ENCODE measurements at places on chromosomes 5 and 9.

DNA sequence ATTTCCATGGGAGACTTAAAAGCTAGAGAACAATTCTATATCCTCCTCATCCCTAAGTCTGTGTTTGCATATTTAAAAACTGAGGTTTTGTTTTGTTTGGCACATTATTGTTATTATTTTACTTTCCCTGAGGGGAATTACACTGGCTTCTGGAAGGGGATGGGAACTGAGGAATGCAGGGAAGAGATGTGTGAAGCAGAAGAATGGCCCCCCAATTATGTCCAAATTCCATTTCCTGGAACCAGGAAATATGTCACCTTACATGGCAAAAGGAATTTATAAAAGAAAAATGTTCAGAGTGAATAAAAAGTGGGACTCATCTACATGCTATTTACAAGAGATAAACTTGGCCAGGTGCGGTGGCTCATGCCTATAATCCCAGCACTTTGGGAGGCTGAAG, 129.8 kb downstream of the MARCHF11 start:
- DNase-seq = no peak

DNA sequence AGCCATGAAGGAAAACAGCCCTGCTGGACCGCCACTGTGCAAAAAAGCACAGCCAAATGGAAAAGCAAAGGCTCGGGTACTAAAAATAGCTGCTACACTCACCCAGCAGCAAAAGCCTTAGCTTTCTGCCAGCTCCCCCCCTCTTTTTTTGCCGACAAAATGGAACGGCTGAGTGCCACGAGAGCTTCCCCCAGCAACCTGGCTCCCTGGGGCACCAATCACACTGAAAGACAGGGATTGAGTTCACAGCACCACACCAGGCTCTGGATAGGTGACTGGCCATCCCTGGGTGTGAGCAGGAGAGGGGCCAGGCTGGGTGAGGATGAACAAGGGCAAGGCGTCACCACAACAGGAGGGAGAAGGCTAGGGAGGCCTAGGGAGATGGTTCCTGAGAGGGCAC, 66.7 kb downstream of the SIL1 start:
- DNase-seq = no peak

DNA sequence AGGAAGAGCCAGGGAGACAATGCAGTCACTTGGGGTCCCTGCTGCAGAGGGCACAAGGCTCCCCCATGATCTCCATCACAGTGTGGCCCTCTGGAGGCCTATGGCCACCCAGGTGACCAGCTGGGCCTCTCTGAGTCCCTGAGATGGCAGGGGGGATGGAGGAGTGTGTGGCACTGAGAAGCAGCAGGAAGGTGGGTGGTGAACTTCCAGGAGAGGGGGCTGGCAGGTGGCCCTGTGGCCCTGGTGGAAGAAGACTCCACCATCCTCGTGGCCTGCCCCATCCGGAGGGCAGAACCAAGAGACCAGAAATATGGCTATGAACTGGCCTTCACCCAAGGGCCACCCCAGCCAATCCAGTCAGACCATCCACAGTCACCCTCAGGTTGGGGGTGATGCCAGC, 31.7 kb upstream of the AFAP1L1 start:
- no peak for DNase-seq

- no peak for DNase-seq
These were observed 482.7 kb upstream of the CD180 start for GRCh38 chr5:67679184-67679841.

DNA sequence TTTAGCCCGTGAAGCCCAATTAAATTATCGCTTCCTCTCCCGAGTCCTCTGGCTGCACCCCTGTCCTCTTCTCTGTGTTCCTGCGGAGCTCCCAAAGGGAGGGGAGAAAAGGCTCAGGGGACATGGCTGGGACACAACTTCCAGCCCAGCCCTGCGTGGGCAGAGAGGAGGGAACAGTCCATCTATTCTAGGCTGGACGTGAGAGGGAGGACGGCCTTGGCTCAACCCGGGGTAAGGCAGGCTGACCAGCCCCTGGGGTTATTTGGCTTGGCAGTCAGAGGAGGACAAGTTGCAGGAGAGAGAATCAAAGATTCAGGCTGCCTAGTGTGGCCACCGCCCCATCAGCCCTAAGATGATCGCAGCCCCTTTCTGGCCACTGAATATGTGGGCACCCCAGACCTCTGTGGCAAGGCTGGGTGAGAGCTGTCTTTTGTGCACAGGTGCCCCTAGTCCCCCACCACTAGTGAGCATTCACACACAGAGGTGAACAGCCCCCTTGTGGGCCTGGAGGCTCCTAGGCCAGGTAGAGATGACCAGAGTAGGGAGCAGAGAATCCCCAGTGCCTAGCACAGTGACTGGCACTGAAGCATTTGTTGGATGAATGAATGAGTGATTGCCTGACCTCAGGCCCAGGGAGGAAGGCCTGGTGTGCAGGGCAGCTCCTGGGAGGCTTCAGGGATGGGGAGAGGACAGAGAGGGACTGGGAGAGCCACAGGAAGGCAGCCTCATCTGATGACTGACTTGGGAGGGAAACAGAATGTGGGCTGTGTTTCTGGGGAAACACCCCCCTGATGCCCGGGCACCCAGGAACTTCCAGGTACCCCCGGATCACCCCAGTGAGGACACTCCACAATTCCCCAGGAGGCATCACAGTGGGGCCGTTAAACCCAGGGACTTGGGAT, 133.9 kb downstream of the C9orf50 start:
- no peak for DNase-seq

GRCh38 chr9:79107911-79108676, 463.7 kb upstream of the TLE4 start:
- no peak for DNase-seq

DNA sequence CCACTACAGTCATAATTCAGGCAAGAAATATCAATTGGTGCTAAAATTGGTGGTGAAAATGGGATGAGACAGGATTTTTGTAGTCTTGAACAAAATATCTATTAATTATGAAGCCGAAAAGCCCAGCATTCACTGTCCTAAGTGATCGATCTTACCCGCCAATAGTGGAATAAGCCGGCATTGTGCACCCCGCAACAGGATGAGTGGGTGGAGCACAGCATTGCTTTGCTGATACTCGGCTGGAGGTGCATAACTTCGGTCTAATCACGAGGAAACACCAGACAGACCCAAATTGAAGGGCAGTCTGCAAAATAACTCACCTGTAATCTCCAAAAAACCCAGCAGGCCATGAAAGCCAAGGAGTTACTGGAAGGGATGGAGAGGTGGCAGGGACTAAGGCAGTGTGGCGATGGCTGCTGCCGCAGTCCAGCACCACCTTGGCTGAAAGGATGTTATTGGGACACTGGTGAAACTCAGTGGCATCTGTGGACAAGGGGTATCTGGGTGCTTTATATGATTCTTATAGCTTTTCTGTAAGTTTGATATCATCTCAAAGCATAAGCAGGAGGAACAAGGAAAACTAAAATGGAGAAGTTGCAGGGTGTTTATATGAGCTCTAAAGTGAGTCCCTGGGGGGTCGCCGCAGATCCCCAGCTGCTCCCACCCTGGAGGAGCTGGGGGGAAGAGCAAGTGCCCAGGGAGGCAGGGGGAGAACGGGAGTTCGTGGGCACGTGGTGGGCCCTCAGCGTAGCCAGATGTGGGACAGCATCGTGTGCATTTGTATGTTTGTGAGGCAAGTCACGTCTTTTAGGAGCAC, 45.2 kb downstream of the AHRR start:
- no peak for DNase-seq

GRCh38 chr5:128349044-128349858, 188.8 kb downstream of the FBN2 start:
- DNase-seq = peak; percentile 87

GRCh38 chr5:151464101-151464500, 16.7 kb downstream of the SLC36A1 start:
- no peak for DNase-seq

DNA sequence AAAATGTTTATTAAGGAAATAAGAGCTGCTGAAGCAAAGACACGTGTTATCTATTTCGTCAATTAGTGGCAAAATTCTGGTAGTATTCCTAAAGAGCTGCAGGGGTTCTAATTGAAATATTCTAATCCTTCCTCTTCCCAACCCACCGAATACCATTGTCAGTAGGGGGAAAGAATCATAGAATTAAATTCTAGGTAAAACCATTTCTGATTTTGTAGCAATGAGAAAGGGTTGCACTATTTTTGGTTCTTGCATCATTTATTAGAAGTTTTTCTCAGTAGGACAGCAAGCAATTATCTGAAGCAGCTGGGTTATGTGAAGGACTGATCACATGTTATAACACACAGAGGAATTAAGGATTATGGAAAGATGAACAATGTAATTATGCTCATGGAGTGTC, 80.3 kb upstream of the SEMA6A start:
- no peak for DNase-seq

DNA sequence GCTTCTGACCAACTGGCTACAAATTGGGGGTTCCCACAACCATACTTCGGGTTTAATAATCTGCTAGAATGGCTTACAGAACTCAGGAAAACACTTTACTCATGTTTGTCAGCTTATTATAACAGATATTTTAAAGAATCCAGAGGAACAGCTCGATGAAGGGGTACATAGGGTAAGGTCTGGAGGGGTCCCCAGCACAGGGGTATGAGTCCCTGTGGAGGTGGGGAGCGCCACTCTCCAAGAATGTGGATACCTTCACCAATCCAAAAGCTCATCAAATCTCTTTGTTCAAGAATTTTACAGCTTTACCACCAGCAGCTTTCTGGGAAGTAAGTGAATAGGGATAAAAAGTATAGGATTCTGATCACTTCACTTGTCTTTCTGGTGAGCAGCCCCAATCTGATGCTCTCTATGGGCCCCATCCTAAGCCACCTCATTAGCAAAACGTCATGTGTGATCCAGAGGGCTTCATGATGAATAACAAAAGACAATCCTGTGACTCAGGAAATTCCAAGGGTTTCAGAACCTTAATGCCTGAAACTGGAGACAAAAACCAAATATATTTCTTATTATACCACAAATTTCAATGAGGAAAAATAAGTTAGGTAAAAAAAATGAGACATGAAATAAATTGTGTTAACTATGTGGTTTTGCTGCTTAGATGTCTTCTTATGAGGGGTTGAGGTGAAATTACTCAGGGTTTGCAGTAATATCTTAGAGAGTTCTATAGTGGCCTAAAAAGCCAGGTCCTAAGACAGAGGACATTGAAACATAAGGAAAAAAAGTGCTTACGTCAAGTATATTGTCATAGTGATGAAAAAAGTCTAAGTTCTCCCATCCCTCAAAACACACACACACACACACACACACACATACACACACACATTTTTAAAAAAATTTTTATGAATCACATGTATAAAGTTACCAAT, 290.5 kb downstream of the ANXA1 start:
- no peak for DNase-seq

DNA sequence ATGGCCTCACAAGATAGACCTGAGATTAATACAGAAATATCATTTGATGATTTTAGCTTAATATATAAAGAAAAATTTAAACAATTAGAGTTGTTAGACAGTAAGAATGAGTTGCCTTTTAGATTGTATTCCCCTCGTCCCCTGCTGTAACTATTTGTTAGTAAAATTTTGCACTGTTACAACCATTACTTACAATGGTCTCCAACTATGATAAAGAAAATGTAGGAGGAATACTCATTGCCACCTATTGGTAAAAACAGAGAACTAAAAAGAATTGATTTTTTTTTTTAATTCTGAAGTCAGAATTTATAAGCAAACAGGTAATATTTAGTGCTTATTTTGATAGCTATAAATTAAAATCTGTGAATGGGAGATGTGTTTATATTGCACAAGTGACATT, 937.6 kb downstream of the TLE4 start:
- no peak for DNase-seq

GRCh38 chr5:123855609-123856008, 343.6 kb downstream of the CSNK1G3 start:
- DNase-seq = no peak

DNA sequence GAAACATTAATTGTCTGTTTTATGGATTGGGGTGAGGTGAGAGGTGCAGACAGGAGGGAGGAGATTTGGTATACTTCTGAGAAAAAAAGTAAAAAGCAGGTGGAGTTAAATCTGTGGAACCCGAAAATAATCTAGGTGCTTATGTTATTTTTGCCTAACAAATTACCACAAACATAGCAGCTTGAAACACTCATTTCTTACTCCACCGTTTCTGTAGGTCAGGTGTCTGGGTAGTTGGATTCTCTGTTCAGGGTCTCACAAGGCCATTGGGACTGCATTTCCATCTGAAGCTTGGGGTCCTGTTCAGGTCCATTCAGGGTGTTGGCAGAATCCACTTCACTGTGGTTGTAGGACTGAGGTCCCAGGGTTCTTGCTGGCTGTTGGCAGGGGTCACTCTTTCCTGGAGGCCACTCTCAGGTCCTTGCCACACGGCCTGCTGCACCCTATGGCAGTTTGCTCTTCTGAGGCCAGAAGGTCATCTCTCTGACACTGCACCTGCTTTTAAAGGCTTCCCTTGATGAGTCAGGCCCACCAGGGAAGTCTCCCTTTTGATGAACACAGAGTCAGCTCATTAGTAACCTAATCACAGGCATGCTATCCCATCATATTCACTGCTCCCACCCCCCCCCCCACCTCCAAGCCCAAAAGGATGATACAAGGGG, 82.2 kb downstream of the TRIO start:
- no peak for DNase-seq

- DNase-seq = no peak
These were observed 173.0 kb downstream of the WDR70 start for GRCh38 chr5:37552161-37552560.

- peak; percentile 73 for DNase-seq
These were observed 15.8 kb upstream of the GLIS3 start for GRCh38 chr9:4315582-4316215.

DNA sequence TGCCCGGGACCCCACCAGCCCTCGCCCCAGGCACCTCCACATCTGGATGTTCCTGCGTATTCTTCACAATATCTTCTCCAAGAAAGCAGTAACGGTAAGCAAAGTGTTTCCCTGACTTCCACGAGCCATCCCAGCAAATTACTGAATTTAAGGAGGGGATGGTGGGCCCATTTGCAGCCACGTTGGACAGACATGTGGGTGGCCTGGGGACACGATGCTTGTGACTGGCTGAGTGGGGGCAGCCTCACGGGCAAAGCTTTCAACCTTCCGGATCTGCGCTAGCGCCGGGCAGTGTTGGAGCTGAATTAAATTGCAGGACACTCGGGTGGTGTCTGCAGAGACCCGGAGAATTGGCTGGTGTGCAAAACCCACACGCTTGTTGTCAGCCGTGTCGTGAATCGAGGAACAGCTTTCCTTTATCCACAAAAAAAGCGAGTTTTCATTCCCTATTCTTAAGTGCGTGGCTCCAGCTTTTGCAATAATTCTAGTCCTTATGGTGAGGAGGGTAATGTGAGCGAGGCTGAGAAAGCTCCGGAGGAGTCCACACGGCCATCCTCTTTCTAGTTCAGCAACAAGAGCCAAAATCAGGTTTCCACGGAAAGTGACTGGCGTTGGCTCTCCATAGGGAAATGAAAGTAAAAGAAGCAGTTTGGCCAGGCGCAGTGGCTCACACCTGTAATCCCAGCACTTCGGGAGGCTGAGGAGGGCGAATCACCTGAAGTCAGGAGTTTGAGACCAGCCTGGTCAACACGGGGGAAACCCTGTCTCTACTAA, 17.5 kb upstream of the CLPTM1L start:
- no peak for DNase-seq

- no peak for DNase-seq
These were observed 318.4 kb downstream of the PSAT1 start for GRCh38 chr9:78615372-78615771.

GRCh38 chr5:10734832-10735523, 26.1 kb downstream of the DAP start:
- DNase-seq = no peak

GRCh38 chr5:38680094-38680825, 123.8 kb upstream of the LIFR start:
- DNase-seq = no peak

GRCh38 chr5:167814828-167815227, 476.6 kb upstream of the WWC1 start:
- DNase-seq = peak; percentile 43

Measured in LoVo (cell line).